ENCODE measurements at places on chromosomes 11 and 22.
A peak's percentile ranks its signal among the peaks of the same experiment; 100 is the strongest.

DNA sequence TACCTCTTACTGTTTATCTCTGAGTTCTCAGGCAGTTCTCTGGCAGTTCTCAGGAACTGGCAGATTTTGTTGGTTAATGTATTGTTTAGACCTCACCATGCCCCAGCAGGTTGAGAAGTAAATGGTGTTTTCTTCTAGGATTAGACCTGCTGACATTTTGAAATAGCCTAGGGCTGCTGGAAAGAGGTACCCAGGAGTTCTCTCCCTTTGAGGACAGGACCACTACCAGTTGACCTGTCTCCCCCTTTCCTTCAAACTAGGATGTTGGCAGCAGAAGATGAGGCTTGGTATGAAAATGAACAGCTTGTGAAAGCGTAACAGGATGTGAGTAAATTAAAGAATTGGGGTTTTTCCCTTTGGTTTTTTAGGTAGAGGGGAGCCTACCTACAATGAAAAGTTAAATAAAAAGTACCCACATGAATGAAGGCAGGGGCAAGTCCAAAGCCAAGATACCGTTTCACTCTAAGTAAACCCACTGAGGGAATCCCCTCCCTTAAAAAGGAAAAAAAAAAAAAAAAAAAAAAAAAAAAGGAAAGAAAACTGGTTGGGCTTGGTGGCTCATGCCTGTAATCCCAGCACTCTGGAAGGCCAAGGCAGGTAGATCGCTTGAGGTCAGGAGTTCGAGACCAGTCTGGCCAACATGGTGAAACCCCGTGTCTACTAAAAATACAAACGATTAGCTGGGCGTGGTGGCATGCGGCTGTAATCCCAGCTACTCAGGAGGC lies 96.2 kb downstream of the PDHX start:
- H3K27me3 ChIP-seq, result no peaks in the 10 kb centered on the region
- peak overlapping the region; percentile 92 for H3K27ac ChIP-seq
- DNase-seq, result no peak
- H3K4me3 ChIP-seq, result no peak overlapping the region
- H3K36me3 ChIP-seq, result no peaks in the 10 kb centered on the region
- H3K4me1 ChIP-seq, result peaks cover 44% of the 10 kb centered on the region

DNA sequence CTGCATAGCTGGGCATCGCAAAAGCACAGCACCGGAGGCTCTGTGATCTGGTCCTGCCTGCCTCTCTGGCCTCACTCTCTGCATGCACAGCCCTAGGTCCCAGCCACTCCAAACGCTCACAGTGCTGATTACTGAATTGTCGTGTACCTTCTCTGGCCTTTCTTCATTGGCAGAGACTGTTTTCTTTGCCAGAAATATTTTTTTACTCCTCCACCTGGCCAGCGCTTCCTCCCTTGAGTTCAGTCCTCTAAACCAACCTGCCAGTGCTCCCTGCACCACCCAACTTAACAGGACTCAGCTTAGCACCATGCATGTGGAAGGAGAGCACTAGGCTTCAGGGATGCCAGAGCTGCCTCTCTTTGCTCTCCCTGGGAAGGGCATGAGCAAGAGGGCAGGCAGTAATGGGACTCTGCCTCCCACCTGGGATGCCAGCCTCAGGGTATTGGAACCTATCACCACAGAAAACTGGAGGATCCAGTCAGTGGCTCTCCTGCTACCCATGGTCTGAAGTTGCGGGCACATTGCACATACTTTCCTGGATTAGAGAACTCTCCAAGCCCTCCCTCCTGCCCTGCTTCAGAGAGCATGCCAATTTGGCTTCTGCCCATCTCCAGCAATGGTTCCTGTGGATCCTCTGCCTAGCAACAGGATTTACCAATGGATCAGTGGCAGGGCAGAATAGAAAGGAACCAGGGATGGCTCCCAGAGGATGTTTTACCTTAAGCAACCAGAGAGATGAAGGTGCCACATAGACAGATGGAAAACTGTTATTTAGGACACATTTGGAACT lies 37.0 kb upstream of the GNAZ start:
- H3K36me3 ChIP-seq, result no peaks in the 10 kb centered on the region
- no peak for DNase-seq
- no peak overlapping the region for H3K4me3 ChIP-seq
- H3K4me1 ChIP-seq, result no peaks in the 10 kb centered on the region
- peaks cover 11% of the 10 kb centered on the region for H3K27me3 ChIP-seq
- no peak overlapping the region for H3K27ac ChIP-seq

GRCh38 chr22:50502096-50502495 lies 5.4 kb downstream of the LMF2 start:
- H3K27ac ChIP-seq, result no peak overlapping the region
- H3K4me3 ChIP-seq, result no peak overlapping the region
- no peaks in the 10 kb centered on the region for H3K27me3 ChIP-seq

DNA sequence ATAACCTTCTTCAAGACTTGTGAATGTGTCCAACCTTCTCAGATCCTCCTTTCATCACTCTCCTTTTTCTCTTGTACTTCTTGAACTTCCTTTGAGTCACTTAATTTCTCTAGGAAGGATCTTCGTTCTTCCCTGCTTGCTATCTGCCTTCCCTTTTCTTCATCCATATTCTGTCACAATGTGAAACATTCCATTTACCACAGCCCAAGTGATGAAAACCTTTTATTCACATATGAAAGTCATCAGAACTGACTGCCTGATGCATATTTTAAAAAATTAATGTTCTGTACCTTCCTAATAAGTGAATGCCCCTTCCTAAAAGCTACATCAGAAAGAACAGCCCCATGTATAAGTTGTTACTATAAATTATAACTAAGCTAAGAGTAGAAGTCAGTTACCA lies 520.4 kb upstream of the LUZP2 start:
- H3K36me3 ChIP-seq, result no peaks in the 10 kb centered on the region
- peaks cover 7% of the 10 kb centered on the region for H3K4me1 ChIP-seq
- no peak overlapping the region for H3K4me3 ChIP-seq

DNA sequence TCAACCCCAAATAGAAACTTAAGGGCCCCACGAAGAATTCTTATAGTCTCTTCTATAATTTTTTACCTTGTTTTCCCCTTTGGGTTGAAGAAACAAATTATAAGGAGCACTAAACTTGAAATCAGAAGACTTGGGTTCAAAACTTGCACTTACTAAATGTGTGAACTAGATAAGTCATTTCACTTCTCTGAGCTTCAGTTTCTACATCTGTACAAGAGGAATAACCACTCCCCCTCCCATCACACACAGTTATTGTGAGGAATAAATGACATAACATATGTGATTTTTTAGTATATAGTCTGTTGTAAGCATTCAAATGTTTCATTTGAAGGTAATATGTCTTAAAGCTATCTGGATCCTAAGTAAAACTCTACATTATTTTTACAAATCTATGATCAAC lies 78.8 kb downstream of the LIF start:
- no peaks in the 10 kb centered on the region for H3K27me3 ChIP-seq
- no peak overlapping the region for H3K4me3 ChIP-seq
- DNase-seq, result no peak
- H3K27ac ChIP-seq, result no peak overlapping the region
- no peaks in the 10 kb centered on the region for H3K4me1 ChIP-seq

- no peaks in the 10 kb centered on the region for H3K27me3 ChIP-seq
- DNase-seq, result no peak
- no peaks in the 10 kb centered on the region for H3K36me3 ChIP-seq
- H3K27ac ChIP-seq, result no peak overlapping the region
- H3K4me1 ChIP-seq, result no peaks in the 10 kb centered on the region
These were observed 84.2 kb upstream of the GALNT18 start for GRCh38 chr11:11706028-11706427.

- no peaks in the 10 kb centered on the region for H3K27me3 ChIP-seq
- DNase-seq, result no peak
- H3K4me3 ChIP-seq, result no peak overlapping the region
- H3K4me1 ChIP-seq, result no peaks in the 10 kb centered on the region
- no peak overlapping the region for H3K27ac ChIP-seq
- no peaks in the 10 kb centered on the region for H3K36me3 ChIP-seq
These were observed 8.5 kb upstream of the NAALADL1 start for GRCh38 chr11:65066805-65067291.

DNA sequence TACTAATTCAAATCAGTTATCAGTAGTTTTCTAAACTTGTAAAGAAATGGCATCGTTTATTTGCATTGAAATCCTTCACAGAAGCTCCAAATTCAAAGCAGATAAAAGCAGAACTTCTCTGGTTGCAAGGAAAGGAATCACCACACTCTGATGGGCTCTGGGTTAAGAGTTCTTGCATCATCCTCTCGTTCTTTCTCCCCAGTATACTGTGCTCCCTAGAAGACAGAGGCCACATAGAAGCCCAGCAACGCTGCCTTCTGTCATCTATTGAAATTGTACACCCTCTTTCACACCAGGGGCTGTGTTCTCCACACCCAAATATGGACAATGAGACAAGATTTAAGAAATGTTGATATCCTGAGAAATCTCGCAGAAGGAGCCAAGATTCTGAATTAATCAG lies 29.3 kb downstream of the FAT3 start:
- H3K4me3 ChIP-seq, result no peak overlapping the region
- no peaks in the 10 kb centered on the region for H3K4me1 ChIP-seq
- DNase-seq, result no peak

DNA sequence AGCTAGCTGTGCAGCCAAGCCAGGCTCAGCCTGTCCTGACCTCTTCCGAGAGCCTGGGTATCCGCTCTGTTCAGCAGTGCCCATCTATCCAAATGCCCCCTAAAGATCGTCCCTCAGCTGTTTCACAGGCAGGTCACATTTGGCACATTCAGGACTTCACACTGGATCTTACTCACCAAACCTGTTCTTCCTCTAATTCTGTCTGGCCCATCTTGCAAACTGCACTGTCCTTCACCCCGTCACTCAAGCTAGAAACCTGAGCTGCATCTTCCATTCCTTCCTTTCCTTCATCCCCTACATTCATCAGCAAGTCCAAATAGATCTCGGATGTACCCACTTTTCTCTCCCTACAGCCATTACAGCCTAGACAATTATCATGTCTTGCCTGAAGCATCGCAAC lies 60.7 kb upstream of the CSNK2A3 start:
- no peak overlapping the region for H3K4me3 ChIP-seq
- no peak for DNase-seq
- no peaks in the 10 kb centered on the region for H3K36me3 ChIP-seq
- no peaks in the 10 kb centered on the region for H3K27me3 ChIP-seq
- H3K27ac ChIP-seq, result no peak overlapping the region

DNA sequence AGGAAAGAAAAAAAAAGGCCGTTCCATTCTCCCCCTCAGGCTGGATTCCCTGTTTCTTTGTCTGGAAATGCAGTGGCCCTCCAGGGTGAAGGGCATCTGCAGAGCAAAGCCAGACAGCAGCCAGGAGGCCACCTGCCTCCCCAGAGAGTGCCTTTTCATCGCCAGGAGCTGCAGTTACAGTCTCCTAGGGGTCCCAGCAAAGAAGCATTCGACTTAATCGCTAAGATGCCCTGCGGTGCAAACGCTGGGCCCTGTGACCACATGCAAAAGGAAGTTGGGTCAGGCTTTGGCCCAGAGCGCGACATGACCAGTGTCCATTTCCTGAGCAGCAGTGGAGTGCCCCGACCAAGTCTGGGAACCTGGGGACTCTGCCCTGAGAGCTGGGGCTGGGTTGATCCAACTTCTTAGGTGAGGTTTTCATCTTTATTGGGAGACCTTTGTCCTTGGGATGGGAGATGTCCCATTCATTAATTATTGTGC lies 304.6 kb downstream of the OPCML start:
- H3K4me1 ChIP-seq, result no peaks in the 10 kb centered on the region
- no peak for DNase-seq
- H3K27me3 ChIP-seq, result peaks cover 12% of the 10 kb centered on the region
- H3K4me3 ChIP-seq, result no peak overlapping the region

DNA sequence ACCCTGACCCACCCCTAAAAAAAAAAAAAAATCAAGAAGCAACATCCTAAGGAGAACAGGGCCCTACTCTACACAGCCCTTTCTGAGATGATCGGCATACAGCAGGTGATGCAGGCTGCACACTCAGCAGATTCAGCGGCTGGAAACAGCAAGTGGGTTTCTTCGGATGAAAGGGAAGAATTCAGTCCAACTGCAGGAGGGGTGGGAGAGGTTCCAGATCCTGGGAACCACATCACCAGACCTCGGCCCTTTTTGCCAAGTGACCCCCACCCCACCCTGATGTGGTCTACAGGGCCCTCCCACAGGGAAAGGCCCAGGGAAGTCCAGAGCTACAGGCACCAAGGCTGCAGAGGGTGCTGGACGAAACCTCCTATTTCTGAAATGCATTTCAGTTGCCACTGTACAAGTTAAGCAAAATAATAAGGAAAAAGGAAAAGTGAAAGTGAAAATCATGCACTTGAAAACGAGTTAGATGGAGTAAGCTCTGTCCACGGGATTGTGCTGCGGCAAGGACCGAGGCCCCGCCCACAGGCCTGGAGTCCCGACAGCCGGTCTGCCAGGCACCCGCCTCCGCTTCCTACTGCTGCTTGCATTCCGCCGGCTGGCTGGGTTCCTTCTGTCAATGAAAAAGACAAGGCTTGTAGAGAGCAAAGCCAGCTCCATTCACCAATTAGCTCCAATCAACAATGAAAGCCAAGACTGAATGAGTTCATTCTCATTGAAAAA lies 16.0 kb upstream of the PHLDA2 start:
- no peak for DNase-seq
- peak overlapping the region; percentile 9 for H3K27ac ChIP-seq
- peaks cover 61% of the 10 kb centered on the region for H3K36me3 ChIP-seq
- peaks cover 13% of the 10 kb centered on the region for H3K4me1 ChIP-seq
- no peak overlapping the region for H3K4me3 ChIP-seq
- no peaks in the 10 kb centered on the region for H3K27me3 ChIP-seq

DNA sequence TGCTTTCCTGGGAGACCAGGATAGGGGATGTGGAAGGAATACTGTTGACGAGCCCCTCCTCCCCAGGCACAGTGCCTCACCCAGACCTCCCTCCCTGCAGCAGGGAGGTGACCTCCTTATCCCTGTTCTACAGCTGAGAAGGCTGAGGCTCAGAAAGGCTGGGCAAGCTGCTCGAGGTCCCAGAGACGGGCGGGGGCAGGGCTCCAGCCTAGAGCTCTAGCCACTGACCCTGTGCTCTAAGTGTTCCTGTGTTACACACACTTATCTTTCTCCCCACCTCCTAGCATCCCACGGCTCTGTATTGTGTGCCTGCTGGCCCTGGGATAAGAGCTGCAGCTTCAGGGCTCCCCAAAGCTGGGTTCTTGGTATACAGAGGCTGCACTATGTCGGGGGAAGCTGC lies 7.9 kb downstream of the CCDC134 start:
- no peak overlapping the region for H3K4me3 ChIP-seq
- DNase-seq, result no peak
- no peaks in the 10 kb centered on the region for H3K27me3 ChIP-seq
- H3K4me1 ChIP-seq, result no peaks in the 10 kb centered on the region

GRCh38 chr11:67376873-67377808 lies 3.7 kb upstream of the CLCF1 start:
- no peak overlapping the region for H3K27ac ChIP-seq
- DNase-seq, result no peak
- H3K36me3 ChIP-seq, result no peaks in the 10 kb centered on the region
- H3K4me1 ChIP-seq, result peaks cover 30% of the 10 kb centered on the region
- H3K4me3 ChIP-seq, result no peak overlapping the region

DNA sequence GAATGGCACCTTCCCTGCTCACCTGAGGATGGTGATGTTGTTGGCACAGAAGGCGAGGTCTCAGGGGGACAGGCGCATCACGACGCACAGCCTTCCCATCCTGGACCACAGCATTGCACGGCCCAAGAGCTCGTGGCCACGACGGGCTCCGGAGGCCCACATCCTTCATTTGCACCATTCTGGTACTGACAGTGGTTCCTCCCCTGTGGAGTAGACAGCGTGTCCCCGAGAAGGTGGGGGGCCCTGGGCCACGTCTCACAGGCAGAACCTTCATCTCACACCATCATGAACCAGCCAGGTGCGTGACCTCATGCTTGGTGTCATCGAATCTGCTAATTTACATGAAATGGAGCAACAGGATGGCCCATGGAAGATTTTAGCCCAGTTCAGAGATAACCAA lies 180.0 kb downstream of the CTTN start:
- H3K27ac ChIP-seq, result no peak overlapping the region
- no peaks in the 10 kb centered on the region for H3K36me3 ChIP-seq
- H3K27me3 ChIP-seq, result no peaks in the 10 kb centered on the region
- H3K4me1 ChIP-seq, result no peaks in the 10 kb centered on the region

All from RWPE2 (cell line).